Cerebellar nuclear complex (tissue), 1 donor: ENCODE measurements at places on chromosomes 2 and 18.

DNA sequence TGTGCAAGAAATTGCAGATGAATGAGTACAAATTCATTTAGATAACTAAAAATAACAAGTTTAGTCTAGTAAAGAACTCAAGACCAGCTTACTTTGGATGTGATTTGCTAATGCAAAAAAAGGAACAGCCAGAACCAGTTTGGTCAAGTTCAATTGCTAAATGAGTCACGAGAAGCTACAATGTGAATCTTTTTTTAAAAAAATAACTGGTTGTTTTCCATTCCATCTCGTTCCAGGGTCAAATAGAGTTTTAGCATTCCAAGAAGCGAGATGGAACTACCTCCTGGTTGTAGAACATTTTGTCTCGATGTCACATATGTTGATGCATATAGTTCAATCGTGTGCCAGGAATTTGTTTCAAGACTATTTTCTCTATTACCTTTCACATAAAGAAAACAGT, 65.0 kb upstream of the IKZF2 start:
- DNase-seq: no peak

DNA sequence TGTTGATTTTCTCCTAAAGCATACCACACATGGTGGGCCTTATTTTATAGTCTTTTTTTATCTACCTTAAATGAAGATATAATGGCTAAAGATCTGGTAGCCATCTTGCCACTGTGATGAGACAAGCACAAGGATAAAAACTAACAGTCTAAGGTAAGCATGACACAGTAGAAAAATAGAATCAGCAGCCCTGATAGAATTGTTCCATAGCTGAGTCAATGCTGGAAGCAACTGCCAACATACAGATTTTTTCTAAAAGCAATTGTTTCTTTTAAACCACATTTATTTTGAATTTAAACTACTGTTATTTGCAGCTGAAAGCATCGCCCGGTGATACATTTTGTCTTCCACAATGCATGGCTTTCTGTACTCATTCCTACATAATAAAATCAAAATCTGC, 1091.5 kb upstream of the CHAC2 start:
- no peak for DNase-seq

- no peak for DNase-seq
Measured at GRCh38 chr18:79252904-79253633, 142.7 kb upstream of the NFATC1 start.

DNA sequence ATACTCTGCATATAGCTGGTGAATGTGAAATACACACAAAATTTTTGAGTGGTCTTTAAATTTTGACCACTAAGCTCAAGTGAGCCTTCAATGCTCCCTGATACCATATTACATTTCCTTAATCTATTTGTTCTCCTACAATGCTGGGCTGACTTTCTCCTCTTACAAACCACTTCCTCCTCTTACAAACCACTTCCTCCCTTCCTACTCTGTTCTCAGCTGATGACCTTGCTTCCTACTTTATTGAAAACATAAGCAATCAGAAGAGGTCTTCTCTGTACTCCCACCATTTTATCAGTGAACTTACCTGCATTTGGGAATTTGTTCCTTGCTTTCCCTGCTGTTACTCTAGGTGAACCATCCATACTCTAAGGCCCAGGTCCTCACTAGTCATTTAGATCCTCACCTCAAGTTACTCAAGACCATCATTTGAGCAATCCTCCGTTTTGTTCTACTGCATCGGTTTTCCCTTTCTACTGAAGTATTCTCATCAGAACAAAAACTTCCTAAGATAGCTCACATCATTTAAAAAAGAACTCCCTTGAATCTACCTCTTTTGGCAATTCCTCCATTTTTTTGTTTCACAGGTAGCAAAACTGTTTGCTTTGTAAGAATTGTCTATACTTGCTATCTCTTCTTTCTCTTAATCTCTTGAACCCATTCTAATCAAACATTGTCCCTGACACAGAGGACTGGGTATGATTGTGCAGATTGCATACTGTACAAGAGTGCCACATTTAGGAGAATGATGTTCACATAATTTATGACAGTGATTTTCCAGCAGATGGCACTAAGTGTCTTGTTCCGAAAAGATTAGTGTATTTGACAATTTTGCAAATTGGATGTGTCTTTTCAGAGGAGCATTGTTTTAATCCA, 96.5 kb downstream of the EPB41L5 start:
- DNase-seq: no peak

DNA sequence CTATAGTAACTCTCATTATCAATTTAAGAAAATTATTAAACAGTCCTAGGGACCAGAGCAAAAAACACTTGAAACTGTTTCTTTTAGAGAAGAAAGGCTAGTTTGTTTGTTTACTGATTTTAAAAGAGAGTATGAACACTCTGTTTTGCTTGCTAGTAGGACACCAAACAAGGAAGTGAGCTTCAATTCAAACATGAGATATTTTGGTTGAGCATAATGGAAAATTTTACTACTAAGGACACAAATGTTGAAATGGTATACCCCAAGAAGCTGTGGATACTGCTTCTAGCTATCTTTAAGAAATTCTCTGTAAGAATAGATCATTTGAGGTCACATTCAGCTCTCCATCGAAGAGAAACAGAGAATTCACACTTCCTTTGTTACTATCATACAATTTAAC, 216.3 kb upstream of the SMAD7 start:
- no peak for DNase-seq

GRCh38 chr2:239779584-239779983, 245.6 kb downstream of the NDUFA10 start:
- no peak for DNase-seq

DNA sequence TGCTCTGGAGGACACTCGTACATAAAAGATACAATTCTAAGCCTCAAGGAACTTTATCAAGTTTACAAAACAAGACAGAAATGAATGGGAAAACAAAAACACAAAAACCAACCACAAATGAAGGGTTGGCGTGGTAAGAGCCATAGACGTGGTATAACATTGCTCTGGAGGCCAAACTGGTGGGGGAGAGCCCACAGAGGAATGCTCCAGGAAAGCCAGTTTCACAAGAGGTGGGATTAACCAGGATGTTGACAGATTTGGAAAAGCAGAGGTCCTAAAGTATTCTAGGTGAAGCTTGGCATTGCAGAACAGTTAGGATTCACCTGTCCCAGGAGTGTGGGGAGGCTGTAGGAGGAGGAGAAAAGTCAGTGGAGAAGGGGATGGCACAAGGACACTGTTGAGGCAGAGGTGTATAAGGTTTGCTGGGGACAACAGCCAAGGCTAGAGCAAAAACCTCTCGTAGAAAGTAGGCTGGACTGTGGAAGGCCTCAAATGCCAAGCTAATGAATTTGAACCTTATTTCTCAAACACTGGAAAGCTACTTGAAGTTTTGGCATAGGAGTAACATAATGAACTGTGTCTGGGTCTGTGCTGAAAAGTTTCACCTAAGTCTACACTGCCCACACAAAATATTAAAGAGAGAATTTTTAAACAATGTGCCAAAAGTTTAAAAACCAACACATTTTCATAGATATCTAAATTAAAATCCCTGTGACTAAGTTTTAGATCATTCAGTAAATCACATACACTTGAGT, 135.1 kb downstream of the THADA start:
- no peak for DNase-seq

- no peak for DNase-seq
Measured at GRCh38 chr2:233148354-233148753, 88.2 kb downstream of the INPP5D start.
